Testis (tissue), 5 donors: ENCODE measurements at places on chromosomes 4 and X. TPM values are rescaled to one million over a fixed set of nuclear protein-coding genes. Genes with fewer than 3 reads are reported as not detected.
A peak's percentile ranks its signal among the peaks of the same experiment; 100 is the strongest.

GYG2 gene
- 2.4 TPM for total RNA-seq

SPANXA1 gene
- total RNA-seq: 8.3 TPM

PDLIM3 gene
- 41.6 TPM for total RNA-seq

ASIC5 gene
- not detected for total RNA-seq

F8A3 gene
- 28.6 TPM for total RNA-seq

UGT2B28 gene
- not detected for total RNA-seq

MAGEA8 gene
- total RNA-seq: 2.0 TPM

DTHD1 gene
- total RNA-seq: 4.3 TPM

RNF212 gene
- 33.6 TPM for total RNA-seq

PPBP gene
- not detected for total RNA-seq

GRCh38 chr4:7641712-7642111 is 207.0 kb upstream of the PSAPL1 start:
- no peak for DNase-seq

DNA sequence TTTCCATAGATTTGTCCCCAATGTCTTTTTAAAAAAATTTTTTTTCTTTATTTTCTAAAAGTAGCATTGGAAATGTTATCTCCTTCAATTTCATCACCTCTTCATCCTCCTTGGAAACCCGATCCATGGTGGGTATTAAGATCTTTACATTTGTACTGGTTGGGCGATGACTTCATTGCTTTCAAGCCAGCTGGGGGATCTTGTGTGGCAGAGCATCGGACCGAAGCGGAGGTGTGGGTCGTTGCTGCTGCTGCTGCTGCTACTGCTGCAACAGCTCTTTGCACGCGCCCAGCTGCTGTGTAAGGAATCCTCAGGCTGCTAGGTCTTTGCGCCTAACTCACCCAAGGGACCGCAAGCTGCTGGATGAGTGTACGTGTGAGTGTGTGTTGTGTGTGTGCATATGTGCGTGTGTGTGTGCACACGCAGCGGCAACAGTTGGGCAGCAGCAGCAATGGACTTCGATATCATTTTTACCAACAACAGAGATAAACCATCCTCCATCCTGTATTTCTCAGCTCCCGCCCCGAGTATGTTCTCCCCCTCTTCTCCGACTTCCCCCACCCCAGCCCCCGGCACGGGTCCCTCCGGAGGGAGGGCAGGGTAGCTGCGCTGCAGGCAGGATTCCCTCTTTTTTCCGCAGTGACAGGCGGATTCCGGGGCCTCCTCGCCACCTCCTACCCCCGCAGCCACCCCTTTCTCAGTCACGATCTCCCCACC is 768 bp upstream of the CDKL5 start:
- DNase-seq: peak; percentile 33

DNA sequence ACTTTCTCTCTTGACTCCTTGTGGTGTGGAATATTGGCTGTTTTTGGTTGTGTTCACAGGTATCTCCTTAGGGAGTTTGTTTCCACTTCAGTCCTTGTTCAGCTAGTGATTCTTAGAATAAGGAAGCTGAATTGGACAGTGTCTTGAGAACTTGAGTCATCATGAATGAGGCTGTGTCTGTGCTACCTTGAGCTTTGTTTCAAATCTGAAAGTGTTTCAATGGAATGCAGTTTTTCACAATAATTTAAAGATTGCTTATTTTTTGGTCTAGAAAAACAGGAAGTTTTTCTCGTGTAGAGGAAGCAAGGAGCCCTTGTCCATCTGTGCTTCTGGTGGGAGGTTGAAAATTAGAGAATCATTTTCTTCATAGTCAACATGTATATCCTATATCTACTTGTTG is 76.5 kb downstream of the ZNF518B start:
- no peak for DNase-seq

GRCh38 chrX:7083468-7084396 is 63.8 kb upstream of the STS start:
- no peak for DNase-seq

GRCh38 chr4:29619168-29619567 is 1101.0 kb upstream of the PCDH7 start:
- DNase-seq: no peak

DNA sequence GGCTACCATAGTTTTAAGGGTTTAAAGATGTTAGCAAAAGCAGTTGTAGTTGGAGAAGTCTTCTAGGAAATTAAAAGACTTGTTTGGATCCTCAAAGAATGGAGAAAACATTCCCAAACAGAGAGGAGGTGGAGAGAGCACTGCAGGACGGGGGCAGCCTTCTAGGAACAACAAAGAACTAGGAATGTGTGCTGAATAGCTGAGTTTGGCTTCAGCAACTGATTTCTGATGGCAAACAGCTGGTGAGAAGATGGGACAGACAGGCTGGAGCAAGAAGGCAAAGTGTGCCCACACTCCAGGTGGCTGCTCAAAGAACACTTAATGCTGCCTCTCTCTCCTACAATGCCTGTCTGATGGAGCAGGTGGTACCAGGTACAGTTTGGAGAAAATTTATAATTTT is 1331.1 kb downstream of the ADGRL3 start:
- DNase-seq: no peak

DNA sequence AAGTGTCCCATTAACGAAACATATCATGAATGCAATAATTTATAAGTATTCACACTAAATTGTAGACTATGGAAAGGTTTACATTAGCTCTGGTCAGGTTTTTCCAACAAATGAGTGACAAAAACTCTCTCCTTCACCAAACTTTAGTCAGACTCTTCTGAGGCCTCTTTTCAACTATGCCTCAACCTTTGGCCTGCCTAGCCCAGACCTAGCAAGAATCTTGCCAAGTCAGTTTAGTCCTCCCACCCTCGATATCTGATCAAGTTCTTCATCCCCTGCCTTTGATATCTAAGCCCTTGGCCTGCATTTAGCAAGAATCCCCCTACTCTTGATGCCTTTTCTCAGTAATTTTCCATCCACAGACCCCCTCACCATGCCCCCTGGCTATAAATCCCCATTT is 37.9 kb downstream of the CCDC158 start:
- DNase-seq: no peak

- no peak for DNase-seq
Observed at GRCh38 chr4:168070903-168071302, 21.4 kb upstream of the ANXA10 start.

DNA sequence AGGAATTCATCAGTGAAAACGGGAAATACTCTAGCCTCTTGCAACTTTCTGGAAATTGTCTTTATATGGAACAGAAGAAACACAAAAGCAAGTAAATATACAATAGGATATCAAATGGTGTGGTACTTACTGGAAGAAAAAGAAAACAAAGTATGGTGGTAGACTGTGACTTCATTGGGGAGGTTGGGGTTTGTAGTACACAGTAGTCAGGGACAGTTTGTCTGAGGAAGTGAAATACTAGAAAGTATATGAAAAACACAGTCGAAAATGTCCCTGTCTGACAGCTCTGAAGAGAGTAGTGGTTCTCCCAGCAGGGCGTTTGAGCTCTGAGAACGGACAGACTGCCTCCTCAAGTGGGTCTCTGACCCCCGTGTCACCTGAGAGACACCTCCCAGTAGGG is 390.0 kb upstream of the NWD2 start:
- DNase-seq: no peak

- DNase-seq: no peak
Observed at GRCh38 chr4:22202975-22203710, 254.6 kb upstream of the KCNIP4 start.

GRCh38 chrX:72272868-72273267 is 4.2 kb downstream of the RPS4X start:
- DNase-seq: no peak

DNA sequence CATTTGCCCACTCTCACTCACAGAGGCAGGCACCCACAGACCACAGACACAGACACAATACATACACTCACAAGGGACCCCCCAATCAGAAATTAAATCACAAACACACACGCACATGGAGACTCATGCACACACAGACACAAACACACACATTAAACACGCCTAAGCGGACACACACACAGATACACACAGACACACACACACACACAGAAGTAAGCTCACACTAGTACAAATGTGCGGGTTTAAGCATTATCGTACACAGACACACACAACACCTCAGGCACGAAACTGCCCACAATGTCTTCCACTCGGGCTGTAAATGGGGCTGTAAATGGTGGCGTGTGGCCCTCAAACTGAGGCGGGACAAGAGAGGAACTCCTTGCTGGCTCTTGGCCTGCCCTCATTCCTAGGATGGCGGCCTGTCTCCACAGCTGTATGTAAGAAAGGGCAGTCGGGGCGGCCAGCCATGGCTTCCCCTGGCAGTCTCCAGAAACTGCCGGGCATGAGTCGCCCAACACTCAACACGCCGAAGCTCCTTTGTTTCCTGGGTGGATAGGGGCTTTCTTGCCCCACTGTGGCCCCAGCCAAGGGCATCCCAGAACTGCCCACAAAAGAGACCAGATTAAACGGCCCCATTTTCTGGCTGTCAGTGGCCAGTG is 53.9 kb downstream of the NBDY start:
- DNase-seq: no peak

- DNase-seq: no peak
Observed at GRCh38 chr4:114400531-114400930, 198.1 kb upstream of the UGT8 start.
